ENCODE measurements at places on chromosomes 2 and 18.

DNA sequence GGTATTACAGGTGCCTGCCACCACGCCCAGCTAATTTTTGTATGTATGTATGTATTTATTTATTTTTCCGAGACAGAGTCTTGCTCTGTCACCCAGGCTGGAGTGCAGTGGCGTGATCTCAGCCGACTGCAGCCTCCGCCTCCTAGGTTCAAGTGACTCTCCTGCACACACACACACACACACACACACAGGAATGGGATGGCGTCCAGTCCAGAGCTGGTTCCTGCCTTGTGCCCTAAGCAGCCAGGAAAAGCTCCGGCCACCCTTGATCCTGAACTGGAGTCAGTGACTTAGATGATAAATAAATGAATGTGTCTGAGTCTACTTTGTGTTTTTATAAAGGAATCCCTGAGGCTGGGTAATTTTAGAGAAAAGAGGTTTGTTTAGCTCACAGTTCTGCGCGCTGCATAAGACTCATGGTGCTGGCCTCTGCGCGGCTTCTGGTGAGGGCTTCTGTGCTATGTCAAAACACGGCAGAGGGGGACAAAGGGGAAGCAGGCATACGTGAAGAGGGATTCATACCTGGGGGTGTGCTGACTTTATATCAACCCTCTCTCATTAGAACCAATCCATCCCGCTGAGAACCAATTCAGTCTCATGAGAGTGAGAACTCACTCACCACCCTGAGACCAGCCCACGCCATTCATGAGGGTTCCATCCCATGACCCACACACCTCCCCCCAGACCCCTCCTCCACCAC, 59.7 kb upstream of the PHLPP1 start:
- no peaks in the 10 kb centered on the region for H3K36me3 ChIP-seq
- H3K27me3 ChIP-seq = peaks cover 3% of the 10 kb centered on the region
- DNase-seq = no peak
- no peaks in the 10 kb centered on the region for H3K4me1 ChIP-seq
- no peak overlapping the region for H3K4me3 ChIP-seq
- H3K27ac ChIP-seq = no peak overlapping the region

- peaks cover 6% of the 10 kb centered on the region for H3K4me1 ChIP-seq
- H3K27ac ChIP-seq = no peak overlapping the region
- DNase-seq = peak; percentile 27
- H3K4me3 ChIP-seq = no peak overlapping the region
- H3K36me3 ChIP-seq = no peaks in the 10 kb centered on the region
- H3K27me3 ChIP-seq = peaks cover 6% of the 10 kb centered on the region
These were observed 94.7 kb upstream of the ARHGAP15 start for GRCh38 chr2:143034292-143035074.

- no peaks in the 10 kb centered on the region for H3K36me3 ChIP-seq
- H3K4me1 ChIP-seq = peaks cover 3% of the 10 kb centered on the region
- H3K27ac ChIP-seq = no peak overlapping the region
These were observed 64.0 kb downstream of the ADD2 start for GRCh38 chr2:70703900-70704549.

DNA sequence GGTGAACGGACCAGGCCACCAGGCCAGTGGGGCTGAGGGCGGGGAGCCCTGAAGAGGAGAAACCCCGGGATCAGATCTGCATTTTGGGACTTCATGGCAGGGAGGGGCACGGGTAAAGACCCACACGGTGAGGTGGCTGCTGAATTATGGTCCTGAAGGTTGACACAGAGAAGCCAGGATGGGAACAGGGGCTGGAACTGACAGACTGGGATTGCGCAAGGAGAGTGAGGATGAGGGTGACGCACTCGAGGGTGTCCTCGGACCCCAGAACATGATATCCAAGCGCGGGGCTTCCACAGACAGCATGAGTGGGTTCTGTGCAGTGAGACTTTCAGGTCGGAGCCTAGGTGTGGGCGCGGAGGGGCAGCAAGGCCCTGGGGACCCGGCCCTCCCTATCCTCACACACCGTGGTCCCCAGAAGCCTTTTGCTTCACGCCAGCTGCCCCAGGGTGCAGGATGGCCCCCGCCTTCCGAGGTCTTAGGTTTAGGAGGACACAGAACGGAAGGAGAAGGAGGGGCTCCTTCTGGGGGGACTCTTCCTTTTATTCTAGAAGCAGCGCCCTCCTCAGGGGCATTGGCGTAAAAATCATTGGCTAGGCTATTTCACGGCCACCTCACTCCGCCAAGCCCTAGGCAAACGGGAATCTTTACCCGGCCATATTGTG, 416.8 kb upstream of the HS6ST1 start:
- no peaks in the 10 kb centered on the region for H3K36me3 ChIP-seq
- no peak overlapping the region for H3K27ac ChIP-seq
- no peak for DNase-seq
- peaks cover 42% of the 10 kb centered on the region for H3K27me3 ChIP-seq

DNA sequence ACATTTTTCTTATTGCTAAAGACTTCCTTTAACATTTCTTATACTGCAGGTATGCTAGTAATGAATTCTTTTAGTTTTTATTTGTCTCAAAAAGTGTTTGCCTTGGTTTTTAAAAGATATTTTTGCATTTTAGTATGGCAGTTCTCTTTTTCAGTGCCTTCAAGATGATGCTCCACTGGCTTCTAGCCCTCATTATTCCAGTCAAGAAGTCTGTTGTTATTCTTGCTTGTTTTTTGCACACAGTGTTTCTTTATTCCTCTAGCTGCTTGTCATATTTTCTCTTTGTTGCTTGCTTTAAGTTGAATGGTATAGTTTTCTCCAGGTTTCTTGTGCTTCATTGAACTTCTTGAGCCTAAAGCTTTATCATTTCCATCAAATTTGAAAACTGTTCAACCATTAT, 158.0 kb upstream of the SPHKAP start:
- H3K4me3 ChIP-seq = no peak overlapping the region
- H3K27ac ChIP-seq = no peak overlapping the region
- no peaks in the 10 kb centered on the region for H3K27me3 ChIP-seq
- no peak for DNase-seq
- no peaks in the 10 kb centered on the region for H3K36me3 ChIP-seq

DNA sequence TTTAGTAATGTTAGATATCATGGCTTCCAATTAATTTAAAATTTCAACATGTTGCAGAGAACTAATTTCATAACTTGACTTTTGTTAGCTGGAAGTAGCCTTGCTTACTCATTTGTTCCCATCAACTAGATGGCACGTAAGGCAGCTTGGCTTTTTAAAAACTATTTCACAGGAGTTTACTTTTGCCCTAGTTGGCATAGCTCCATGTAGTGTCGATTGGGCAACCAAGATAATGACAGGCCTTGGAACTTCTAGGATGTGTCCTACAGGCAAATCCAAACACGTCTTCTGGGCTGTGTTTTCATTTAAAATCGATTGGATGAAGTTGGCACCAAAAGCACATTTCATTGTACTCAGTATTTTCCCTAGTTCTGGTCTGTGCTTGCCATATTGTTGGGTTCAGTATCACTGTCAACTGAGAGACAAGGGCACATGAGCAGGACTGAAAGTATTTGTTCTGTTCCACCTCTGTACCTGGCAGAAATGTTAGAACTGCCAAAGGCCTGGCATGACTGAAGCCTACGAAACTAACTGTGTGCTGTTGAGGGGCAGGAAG, 29.4 kb downstream of the HADHB start:
- no peaks in the 10 kb centered on the region for H3K27me3 ChIP-seq
- no peak overlapping the region for H3K4me3 ChIP-seq
- H3K27ac ChIP-seq = no peak overlapping the region

GRCh38 chr2:219272356-219272755, 6.8 kb upstream of the DNAJB2 start:
- peaks cover 3% of the 10 kb centered on the region for H3K4me1 ChIP-seq
- H3K27ac ChIP-seq = no peak overlapping the region
- DNase-seq = no peak
- no peaks in the 10 kb centered on the region for H3K27me3 ChIP-seq
- H3K4me3 ChIP-seq = no peak overlapping the region
- no peaks in the 10 kb centered on the region for H3K36me3 ChIP-seq

DNA sequence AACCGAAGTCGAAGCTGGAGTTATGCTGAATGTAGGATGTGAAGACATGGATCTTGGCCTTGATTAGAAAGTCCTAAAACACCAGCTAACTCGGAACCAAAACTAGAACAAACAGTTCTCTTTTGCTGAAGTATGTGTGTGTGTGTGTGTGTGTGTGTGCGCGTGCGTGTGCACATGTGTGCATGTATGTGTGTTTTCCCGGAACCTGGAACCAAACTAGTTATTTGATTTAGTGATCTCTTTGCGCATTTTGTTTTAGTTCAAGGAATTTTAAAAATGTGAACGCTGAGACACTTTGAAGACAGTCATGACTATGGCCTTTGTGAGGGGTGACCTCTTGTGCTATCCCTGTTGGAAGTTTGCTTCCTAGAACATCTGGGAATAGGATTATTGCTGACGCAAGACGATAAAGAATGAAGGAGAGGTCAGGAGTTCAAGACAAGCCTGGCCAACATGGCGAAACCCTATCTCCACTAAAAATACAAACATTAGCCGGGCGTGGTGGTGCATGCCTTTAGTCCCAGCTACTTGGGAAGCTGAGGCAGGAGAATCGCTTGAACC, 23.8 kb downstream of the FHL2 start:
- H3K36me3 ChIP-seq = no peaks in the 10 kb centered on the region
- DNase-seq = no peak
- no peaks in the 10 kb centered on the region for H3K27me3 ChIP-seq
- peaks cover 4% of the 10 kb centered on the region for H3K4me1 ChIP-seq

DNA sequence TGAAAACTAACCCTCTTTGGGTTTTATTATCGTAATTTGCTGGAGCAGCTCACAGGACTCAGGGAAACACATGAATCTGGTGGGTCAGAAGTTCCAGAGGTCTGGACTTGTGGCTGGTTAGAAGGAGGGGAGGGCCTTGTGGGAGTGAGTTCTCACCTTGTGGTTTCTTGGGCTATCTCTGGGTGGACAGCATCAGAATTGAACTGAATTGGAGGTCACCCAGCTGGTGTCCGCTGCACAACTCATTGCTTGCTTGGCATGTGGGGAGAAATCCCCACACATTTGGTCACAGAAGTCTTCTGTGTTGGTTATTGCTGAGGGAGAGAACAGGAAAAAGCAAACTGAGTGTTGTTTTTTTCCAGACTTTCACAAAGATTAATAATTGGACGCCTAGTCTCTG, 27.5 kb downstream of the ZNF892 start:
- peaks cover 14% of the 10 kb centered on the region for H3K36me3 ChIP-seq
- no peak for DNase-seq
- no peaks in the 10 kb centered on the region for H3K27me3 ChIP-seq
- no peaks in the 10 kb centered on the region for H3K4me1 ChIP-seq
- no peak overlapping the region for H3K27ac ChIP-seq

DNA sequence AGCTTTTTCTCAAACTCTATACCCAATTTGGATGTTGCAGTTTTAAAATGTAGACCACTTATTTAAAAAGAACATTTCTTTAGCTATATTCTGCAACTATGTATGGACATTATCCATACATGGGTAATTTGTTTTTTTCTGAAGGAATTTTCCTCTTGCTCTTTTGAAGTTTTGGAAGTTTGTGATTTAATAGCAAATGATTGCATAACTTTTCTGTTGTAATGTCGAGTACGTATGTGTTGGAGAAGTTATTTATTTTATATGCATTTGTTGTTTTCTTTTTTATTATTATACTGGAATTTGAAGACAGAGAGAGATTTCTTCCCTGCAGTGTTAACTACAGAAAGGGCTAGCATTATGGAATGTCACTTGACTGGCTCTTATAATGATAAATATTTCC, 207.7 kb upstream of the FANCL start:
- H3K27me3 ChIP-seq = peaks cover 13% of the 10 kb centered on the region
- DNase-seq = no peak
- H3K4me1 ChIP-seq = no peaks in the 10 kb centered on the region
- H3K36me3 ChIP-seq = no peaks in the 10 kb centered on the region

DNA sequence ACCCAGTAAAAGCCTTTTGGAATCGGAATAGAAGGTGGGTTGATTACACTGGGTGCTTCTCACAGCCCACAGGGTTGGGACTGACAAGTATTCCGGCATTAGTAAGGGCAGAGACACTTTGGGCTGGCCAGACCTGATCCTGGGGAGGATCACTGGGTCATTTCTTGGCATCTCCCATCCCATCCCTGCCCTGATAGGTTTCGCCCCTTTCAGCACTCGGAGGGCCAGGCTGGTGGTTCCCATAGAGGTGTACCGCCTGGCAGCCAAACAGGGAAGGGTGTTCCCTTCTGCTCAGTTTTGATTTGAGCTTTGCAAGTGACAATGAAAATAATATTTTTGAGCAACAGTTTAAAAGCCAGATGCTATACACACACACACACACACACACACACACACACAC, 37.3 kb downstream of the CYP1B1 start:
- peaks cover 10% of the 10 kb centered on the region for H3K4me1 ChIP-seq
- DNase-seq = no peak

DNA sequence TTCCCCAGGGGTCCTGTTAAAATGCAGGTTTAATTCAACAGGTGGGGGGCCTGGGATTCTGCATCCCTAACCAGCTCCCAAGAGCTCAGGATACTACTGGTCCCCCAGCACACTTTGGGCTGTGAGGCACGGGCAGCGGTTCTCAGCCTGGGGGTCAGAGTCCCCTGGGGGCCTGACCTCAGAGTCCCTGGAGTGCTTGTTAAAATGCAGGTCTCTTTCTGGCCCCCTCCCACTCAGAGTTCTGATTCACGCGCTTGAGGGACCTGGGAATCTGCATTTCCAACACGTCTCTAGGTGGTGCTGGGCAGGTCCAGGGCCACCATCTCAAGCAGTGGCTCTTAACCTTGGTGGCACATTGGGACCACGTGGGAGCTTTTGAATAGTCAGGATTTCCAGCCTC, 2.8 kb upstream of the OTOS start:
- H3K36me3 ChIP-seq = no peaks in the 10 kb centered on the region
- no peak for DNase-seq
- no peak overlapping the region for H3K4me3 ChIP-seq
- H3K27me3 ChIP-seq = peaks cover 3% of the 10 kb centered on the region
- H3K27ac ChIP-seq = no peak overlapping the region

DNA sequence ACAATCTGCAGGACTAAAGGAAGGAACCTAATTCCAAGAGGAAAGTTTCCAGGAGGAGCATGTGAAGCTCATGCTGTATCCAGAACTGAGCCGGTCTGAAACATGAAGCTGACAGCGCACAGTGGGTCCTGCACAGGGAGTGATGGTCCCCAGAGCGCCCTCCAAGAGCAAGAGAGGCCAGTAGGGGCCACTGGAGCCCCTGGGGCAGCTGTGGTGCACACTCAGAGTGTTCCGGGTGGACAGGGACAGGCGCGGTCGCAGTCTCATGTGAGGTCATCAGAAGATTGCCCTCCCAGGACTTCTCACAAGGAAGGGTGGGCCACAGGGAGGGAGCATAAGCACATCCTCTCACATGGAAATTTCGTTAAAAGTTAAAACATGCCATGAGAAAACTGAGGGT, 355.9 kb downstream of the EIPR1 start:
- H3K27me3 ChIP-seq = no peaks in the 10 kb centered on the region
- no peak for DNase-seq
- no peak overlapping the region for H3K4me3 ChIP-seq

DNA sequence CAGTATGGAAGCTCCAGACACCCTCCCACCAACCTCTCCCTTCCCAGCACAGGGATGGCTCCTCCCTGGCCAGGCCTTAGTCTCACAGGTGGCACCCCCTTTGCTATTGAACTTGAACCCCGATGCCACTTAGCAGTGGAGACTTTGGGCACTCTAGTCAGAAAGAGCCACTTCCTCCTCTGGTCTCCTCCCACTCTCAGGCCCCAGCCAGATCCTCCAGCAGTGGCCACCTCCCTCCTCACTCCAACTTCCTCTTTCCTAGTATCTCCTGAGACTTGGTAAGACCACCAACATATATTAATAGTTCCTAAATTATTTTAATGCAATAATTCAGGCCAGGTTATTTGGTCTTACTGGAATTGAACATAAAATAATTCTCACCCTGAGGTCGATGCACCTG, 437.2 kb upstream of the ID2 start:
- DNase-seq = no peak
- H3K27ac ChIP-seq = no peak overlapping the region
- H3K36me3 ChIP-seq = peaks cover 7% of the 10 kb centered on the region
- no peak overlapping the region for H3K4me3 ChIP-seq
